CD8-positive, alpha-beta T cell (primary cell): ENCODE measurements at places on chromosomes 6 and 20.

DNA sequence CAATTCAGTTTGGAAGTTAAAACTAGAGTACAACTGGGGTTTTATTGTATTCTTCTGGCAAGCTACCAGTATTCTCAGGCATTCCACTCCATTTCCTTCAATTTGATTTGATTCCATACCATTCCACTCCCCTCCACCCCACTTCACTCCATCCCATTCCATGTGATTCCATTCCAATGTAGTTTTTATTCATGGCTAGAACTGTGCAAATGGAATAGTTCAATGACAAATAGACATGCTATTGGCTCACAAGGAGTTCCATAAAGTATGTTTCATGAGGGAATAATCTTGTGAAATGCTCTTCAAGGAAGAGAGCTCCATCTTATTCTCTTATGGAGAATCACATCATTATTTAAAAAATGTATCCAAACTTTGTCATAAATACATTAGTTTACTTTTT, 285.0 kb upstream of the BMP2 start:
- DNase-seq = no peak

- DNase-seq = no peak
Measured at GRCh38 chr20:62052842-62053464, 12.7 kb downstream of the TAF4 start.

- DNase-seq = no peak
Measured at GRCh38 chr6:9233686-9234085, 798.3 kb upstream of the SLC35B3 start.

- DNase-seq = no peak
Measured at GRCh38 chr20:32526541-32526940, 58.6 kb downstream of the NOL4L start.

- no peak for DNase-seq
Measured at GRCh38 chr20:52852714-52853113, 119.4 kb upstream of the TSHZ2 start.

- DNase-seq = no peak
Measured at GRCh38 chr20:25571817-25572216, 13.5 kb downstream of the NINL start.

GRCh38 chr6:26555505-26556262, 17.5 kb downstream of the HMGN4 start:
- DNase-seq = peak; percentile 41

GRCh38 chr6:30264743-30265142, 51.5 kb upstream of the TRIM26 start:
- no peak for DNase-seq

DNA sequence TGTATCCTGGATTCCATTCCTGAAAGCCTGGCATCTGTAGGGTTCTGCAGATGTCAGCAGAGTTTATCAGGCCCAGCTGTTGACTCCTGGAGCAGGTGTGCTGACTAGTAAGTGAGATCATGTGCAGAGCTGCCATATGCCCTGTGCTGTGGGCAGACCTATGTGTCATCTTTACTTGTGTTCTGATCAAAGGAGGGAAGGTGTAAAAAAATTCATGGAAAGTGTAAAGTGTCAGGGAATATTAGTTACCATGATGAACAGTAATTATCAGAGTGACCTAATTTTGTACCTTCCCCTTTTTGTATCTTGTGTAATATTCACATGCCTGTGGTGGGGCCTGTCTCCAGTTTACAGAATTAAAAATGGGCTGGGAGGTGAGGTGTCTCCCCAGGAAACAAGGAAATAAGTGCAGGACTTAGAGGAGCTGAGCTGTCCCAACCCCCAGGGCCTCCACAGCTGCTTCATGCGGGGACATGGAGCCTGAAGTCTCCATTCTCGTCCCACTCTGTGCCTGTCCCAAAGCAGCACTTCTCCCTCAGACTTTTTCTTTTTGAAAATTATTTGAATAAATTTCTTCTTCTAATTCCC, 148.2 kb upstream of the GGTLC1 start:
- DNase-seq = no peak
